ENCODE measurements at places on chromosomes 13 and 19.

DNA sequence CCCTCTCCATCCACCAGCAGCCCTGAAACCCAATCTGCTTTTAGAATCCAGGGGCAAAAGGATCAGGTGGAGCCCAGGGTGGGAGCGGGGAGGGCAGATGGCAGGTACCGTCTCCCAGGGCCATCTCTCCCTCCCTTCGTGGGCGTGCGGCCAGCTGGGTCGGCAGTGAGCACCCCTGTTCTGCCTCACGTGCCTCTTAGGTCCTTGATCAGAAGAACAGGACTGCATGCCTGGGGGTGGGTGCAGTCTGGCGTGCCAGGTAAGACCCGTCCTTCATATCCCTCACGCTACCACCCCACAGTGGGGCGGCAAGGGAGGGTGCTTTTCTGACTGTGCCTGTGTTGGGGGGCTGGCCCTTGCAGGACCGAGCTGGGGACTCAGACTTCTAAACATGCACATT lies 2.0 kb downstream of the SLC8A2 start:
- DNase-seq = no peak

DNA sequence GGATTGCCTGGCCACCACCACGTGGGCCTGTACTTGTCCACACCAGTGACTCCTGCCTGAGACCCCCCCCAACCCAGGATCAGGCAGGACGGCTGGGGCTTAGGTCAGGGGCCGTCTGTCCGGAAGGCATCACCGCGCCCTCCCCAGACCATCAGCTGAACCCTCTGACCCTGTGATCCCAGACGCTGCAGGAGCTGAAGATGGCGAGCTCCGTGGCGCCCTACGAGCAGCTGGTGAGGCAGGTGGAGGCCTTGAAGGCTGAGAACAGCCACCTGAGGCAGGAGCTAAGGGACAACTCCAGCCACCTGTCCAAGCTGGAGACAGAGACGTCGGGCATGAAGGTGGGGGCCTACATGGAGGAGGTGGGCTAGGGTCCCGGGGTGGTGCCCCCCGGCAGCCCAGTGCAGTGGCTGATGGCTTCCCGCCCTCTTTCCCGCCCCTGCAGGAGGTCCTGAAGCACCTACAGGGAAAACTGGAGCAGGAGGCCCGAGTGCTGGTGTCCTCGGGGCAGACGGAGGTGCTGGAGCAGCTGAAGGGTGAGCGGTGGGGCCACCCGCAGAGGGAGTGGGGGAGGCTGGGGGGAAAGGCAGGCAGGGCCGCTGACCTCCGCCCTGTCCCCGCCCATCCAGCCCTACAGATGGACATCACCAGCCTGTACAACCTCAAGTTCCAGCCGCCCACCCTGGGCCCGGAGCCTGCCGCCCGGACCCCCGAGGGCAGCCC lies 3.0 kb downstream of the APC2 start:
- no peak for DNase-seq

- DNase-seq = no peak
These were observed 12.0 kb downstream of the TFDP1 start for GRCh38 chr13:113596321-113597200.

DNA sequence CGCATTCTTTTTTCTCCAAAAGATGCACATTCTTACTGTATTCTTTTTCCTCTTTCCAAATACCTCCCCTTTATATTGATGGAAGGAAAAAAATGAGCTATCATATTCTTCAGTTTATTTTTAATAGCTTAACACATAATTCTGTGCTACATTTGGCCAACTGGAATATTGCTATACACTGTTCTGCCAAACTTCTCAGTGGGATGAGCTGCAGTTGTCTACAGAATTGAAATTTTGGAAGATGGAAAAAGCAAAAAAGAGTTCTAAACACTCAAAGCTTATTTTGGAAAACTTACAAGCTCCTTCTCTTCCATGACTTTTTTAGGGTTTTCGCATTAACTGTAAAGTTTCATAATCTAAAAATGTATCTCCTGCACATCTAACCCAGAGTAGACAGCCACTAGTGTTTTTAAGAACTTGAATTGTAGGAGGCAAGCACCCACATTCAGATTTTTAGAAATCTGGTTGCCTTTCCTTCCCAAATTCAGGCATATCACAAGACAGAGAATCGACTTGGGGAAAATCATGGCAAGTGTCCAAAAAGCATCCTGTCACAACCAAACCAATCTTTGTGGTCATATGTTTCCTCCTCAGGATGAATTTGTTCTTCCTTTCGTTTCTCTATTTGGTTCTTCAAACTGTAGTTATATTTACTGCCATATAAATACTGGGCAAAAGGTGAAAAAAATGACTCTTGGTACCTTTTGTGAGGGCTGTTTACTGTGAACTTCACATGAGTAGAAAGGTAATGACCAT lies 111.4 kb upstream of the FRY start:
- peak; percentile 44 for DNase-seq

GRCh38 chr19:29245215-29245614 lies 32.3 kb upstream of the UQCRFS1 start:
- no peak for DNase-seq

DNA sequence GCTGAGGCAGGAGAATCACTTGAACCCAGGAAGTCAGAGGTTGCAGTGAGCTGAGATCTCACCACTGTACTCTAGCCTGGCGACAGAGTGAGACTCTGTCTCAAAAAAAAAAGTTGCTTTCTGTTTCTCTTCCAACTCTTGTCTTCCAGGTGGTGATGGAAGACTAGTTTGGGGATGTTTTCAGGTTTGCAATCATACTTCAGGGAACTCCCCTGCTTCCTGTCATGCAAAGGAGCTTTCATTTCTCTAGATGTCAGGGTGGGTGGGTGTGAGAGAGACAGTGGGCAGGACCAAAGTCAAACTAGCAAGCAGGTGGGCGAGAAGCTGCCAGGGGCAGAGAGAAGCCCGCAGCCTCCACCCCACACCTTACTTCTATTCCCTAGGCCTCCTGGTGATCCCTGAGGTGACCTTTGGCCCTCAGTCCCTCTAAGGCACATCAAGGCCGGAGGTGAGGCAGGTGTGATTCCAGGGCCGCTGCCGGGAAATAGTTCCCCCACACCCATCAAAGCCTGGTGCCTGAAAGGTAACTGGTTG lies 25.7 kb downstream of the CCNE1 start:
- no peak for DNase-seq

DNA sequence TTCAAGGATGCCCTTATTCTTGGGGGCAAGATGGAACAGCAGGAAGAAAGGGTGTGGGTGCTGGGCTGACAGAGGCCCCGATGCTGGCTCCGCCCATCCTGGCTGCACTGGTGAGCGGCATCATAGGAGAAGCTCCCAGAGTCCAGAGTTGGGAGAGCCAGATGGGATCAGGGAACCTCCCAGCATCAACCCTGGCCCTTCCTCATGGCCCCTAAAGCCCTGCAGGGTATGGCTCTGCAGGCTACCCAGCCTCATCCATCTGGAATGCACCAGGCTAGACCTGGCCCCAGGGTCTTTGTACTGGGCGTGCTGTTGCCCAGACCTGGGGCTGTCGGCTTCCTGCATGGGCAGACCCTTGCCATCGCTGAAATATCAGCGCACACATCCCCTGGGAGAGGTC lies 7.9 kb upstream of the ELL start:
- no peak for DNase-seq
